Activated T-helper 17 cell treated with anti-CD3 and anti-CD28 coated beads, Interleukin-2, amount 50 U/mL, for 72 hours (primary cell): ENCODE measurements at places on chromosomes 5 and 9.

GRCh38 chr5:173069671-173070070 is 13.5 kb downstream of the CREBRF start:
- ATAC-seq, result no peak

GRCh38 chr9:37447111-37447510 is 18.1 kb downstream of the ZBTB5 start:
- no peak for ATAC-seq

- no peak for ATAC-seq
Observed at GRCh38 chr5:33939556-33940262, 3.5 kb downstream of the RXFP3 start.

DNA sequence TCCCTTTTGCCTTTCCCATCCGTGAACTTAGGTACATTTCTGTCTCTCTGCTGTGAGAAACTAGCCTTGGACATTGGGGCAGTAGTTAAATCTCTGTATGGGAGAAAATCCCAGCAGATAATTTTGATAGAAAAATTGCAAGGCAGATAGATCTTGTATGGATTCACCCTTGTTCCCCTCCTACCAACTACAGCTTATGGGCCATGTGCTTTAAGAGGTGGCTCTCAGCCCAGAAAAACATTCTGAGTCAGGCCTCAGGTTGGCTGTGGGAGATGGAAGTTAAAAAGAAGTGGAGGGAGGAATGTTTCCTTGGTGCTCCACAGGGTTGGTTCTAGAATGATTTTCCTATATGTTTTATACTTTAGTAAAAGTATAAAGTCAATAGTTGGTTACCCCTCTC is 1.4 kb upstream of the KDM3B start:
- no peak for ATAC-seq

- no peak for ATAC-seq
Observed at GRCh38 chr5:5169466-5169865, 29.3 kb downstream of the ADAMTS16 start.
